ENCODE measurements at places on chromosomes 11 and 22.

DNA sequence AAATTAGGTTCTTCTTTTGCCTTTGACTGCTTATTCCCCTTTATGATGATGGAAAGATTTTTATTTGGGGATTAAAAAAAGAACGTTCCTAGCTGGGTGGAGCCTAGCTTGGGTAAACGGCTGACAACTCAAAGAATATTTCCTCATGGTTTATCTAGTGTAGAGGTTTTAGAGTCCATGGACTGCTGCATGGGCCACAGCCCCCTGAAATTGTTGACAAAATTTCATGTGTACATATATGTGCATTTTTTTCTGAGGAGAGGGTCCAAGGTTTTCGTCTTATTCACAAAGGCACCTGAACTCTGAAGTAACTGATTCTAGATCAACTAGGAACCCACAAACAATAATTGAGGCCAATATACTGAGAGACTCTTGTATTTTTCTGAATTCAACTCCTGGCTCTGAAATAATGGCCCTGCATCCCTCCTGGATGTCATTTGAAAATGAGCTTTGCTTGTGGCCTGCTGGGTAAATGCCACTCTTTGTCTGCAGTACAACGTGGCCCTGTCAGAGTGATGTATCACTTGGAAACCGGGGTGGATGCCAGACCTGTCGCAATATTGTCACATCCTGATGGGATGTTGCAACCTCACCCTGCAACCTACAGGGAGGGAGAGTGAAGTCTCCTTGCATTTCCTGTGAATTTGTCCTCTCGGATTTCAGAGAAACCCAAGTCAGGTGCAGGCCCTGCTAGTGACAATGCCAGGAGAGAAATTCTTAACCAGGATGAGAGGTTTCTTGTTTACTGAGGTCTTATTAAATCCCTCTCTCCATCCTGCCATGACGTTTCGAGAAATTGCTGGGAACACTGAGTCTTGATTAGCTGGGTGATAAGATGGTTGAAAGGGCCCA is 33.8 kb downstream of the EHF start:
- DNase-seq = peak; percentile 81

DNA sequence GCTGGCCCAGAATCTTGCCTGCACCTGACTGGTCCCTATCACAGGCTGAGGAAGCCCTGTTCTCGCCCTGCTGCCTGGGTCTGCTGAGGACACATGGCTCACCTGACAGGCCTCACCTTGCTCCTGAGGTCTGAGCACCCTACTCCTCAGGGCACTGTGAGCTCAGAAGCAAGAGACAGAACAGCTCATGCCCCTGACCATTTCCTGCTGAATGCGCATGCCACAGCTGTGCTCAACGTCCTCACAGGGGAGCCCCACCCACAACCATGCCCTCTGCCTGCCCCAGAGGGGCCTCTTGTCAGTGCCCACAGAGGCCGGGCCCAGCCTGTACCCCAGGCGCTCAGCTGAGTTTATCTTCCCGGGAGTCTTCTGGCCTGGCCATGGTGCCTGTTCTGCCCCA is 2.8 kb upstream of the TSPO start:
- no peak for DNase-seq

DNA sequence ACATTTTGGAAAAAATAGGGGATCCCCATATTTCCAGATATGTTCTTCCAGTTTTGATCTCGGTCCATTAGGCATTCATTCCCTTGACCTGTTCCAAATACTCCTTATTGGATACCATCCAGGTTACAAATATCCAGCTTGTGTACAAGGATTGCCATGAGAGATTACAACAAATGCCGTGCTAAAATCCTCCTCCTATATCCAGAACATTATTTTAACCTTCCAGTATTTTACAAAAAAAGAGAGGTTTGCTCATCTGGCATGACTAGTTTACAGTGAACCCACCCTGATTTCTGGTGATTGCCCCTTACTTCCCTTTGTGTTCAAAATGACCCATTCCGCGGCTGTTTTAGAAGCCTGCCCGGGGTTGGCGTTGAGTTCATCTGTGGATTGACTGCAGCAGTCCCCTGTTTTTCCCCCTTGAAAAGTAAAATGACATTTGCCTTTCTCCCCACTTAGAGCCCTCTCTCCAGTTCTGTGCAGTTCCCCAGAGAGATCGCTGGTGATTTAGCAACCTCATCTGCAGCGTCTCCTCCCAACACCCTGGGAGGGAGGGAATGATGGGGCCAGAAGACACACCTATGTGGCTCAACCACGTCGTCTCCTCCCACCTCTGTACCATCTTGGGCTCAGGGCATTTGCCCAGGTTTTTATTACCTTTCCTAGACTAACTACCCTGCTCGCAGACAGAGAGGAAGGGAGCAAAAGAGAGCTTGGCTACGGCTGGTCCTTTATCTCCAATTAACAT is 73.6 kb downstream of the DSCAML1 start:
- no peak for DNase-seq

DNA sequence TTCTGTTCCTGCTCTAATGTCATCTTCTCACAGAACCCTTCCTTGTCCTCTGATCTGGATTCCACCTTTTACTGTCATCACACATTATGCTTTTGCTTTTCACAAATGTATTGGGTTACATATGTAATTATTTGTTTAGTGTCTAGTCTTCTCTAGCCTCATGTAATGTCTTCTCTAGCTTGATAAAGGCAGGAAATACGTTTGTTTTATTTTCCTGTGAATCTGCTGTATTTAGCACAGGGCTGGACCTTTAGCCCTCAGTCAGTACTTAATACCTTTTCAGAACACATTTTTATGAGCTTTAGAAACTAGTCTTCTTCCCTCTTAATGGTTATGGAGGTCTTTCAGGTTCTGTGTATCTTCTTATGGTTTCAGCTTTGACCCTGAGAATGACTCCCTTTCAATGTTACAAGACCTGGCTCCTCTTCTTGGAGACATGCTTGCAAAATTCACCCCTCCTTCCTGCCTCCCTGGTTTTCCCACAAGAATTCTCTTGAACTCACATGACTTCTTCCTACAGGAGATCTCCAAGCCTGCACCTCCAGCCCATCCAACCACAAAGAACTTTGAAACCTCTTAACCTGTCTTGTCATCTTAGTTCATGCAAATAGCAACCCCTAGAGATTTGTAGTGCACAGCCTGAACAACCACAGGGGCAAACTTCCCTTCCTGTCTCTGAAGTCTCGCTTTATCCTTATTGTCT is 132.7 kb upstream of the DDI1 start:
- DNase-seq = no peak

- DNase-seq = no peak
Measured at GRCh38 chr11:123426789-123427188, 3.3 kb upstream of the GRAMD1B start.

- DNase-seq = peak; percentile 64
Measured at GRCh38 chr11:107563702-107564101, 1.8 kb downstream of the ALKBH8 start.

DNA sequence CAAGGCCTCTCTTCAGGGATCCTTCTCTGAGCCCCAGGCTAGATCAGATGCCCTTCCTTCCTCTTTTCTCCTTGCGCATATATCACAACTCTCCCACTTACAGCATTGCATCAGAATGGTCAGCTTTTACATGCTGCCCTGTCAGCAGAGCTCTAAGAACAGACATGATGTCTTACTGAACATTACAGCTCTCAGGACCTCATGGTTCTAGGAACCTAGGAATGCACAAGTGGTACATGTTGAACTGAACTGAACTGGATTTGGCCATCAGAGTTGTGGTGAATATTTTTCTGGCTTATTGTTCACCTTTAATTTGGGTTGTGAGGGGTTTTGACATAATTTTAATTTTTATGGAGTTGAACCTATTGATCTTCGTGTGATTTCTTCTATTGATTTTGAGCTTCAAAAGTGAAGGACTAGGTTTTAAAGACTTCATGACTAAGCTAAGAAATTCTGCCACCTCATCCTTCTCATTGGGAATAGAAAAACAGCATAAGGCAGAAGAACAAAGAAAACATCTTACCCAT is 37.7 kb upstream of the SPON1 start:
- peak; percentile 70 for DNase-seq

GRCh38 chr11:121615501-121615900 is 162.7 kb upstream of the SORL1-AS1 start:
- DNase-seq = no peak

DNA sequence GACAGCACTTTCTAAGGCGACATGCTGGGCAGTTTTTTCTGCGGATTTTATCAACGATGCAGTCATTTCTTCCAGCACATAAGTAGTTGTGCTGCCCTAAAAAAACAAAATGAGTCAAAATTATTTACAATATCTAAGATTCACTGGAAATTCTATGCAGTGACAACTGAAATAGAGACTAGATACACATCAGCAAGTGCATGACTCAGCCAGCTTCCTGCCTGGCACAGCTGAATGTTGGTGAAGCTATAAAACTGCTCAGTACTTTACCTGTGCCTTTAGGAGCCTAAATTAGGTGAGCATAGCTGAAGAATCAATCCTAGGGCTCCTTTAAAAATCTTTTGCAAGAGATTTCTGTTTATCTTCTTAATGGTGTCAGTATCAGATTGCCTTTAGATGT is 37.8 kb downstream of the PGR start:
- DNase-seq = no peak

DNA sequence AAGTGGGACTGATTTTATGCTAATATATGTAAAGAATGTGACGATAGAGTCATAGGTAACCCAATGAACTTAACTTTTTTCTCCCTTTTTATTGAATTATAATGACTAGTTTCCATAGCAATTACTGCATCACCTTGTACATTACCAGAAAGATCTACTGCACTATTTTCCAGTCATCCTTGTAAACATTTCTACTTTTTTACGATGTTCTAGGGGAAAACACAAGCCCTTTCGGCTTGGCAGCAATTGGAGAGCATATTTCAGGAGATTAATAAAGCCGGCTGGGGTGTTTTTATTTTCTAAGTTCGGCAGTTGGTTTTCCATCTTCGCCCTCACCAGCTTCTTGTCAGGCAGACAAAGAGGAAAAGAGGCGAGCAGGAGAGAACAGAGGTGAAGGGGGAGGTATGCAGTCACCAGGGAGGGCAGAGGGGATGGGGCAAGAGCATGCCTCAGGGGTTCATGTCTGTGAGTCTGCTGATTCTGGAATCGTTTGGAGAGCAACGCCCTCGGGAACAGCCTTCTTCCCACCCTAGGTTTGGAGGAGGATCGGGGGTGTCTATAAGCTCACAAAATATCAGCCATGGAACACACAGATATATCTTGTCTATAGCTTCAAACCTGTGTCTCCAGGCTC is 476.4 kb downstream of the MIAT start:
- peak; percentile 21 for DNase-seq

- DNase-seq = no peak
Measured at GRCh38 chr11:118908901-118909618, 16.7 kb downstream of the BCL9L start.

DNA sequence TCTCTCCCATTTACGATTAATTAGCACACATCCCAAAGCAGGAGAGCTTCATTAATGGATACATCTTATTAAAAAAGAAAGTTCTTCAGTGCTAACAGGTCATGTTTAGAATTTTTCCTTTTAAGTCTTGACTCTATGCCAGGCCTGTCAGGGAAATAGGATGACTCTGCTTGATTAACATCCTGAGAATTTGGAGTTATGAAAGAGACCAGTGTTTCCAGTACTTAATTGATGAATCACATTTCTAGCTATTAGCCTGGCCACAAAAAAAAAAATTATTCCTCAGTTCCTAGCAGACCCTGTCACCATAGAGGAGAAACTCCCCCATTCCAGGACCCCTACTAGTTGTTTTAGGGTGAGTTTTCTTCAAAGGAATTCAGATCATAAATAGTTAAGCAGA is 23.6 kb upstream of the ME3 start:
- DNase-seq = no peak

- no peak for DNase-seq
Measured at GRCh38 chr22:37640591-37641560, 1.4 kb downstream of the SH3BP1 start.

DNA sequence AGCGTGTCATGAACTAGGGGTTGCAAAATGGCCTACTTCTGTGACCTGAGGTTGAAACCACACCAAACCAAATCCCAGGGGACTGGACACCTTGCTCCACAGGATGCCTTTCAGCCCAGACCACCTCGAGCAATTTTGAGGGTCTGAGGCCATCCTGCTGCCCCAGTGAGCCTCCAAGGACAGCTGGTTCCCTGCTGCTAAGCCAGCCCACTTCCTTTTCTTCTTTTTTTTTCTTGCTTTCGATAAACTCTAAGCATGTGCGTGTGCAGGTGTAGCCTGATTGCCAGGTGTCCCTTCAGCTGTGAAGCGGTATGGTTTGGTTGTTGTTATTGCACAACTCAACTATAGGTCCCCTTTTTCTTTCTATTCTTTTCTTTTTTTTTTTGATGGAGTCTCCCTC is 2.7 kb downstream of the CRYBB1 start:
- DNase-seq = no peak

- DNase-seq = no peak
Measured at GRCh38 chr11:117841551-117842031, 17.0 kb upstream of the FXYD2 start.

DNA sequence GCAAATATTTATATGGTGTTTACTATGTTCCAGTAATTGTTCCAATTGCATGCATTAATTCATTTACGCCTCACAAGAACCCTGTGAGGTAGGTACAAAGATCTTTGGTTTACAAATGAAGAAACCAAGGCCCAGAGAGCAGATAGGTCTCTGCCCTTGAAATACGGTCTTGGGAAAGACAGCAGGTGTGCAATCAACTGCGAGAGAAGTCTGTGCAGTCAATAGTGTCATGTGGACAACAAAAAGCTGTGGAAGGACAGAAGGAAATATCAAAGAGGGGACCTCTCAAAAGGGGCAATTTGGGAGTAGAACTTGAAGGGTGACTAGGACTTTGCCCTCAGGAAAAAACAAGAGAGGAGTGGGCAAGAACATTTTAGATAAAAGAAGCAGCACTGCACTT is 8.9 kb downstream of the CNTF start:
- no peak for DNase-seq

- no peak for DNase-seq
Measured at GRCh38 chr22:49302530-49302929, 525.1 kb downstream of the BRD1 start.

- no peak for DNase-seq
Measured at GRCh38 chr22:36894266-36894665, 19.2 kb upstream of the CSF2RB start.

DNA sequence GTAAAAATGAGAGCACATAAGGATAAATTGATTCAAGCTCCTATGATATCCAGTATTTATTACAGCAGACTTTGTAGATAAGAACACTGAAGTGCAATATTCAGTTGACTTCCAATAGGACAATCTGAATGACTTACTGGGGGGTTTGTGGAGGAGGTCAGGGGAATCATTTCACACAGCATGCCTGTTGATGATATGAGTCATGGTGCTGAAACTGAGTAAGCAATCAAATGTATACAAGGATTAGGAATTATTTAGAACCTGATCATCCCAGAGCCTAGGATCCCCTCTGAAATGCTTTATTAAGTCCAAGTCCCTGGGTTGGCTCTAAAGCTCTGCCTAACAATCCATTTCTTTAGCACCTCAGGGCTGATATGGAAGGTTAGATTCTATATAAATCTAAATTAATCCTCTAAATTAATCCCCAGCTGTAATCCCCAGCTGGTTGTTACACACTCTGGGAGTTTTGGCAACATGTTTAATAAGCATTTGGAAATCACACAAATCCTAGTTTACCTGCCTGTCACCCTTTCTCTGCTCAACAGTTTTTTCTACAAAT is 326.4 kb downstream of the GUCY1A2 start:
- no peak for DNase-seq

- DNase-seq = no peak
Measured at GRCh38 chr11:57399972-57400578, 9.6 kb upstream of the PRG2 start.

- DNase-seq = no peak
Measured at GRCh38 chr11:131666006-131666405, 295.6 kb downstream of the NTM start.

GRCh38 chr11:134730561-134731212 is 318.6 kb upstream of the B3GAT1 start:
- no peak for DNase-seq

GRCh38 chr22:37469416-37470086 is 16.6 kb downstream of the MFNG start:
- no peak for DNase-seq
